ENCODE measurements at places on chromosomes 1 and 21. TPM values are rescaled to one million over a fixed set of nuclear protein-coding genes. Genes with fewer than 3 reads are reported as not detected.

The PNRC2 gene
- 209 TPM for polyA plus RNA-seq

The ARMH1 gene
- polyA plus RNA-seq: 7.3 TPM

The HSPA6 gene
- polyA plus RNA-seq: 0.35 TPM

The CACNA1S gene
- 0.53 TPM for polyA plus RNA-seq

The MAP3K21 gene
- 36.6 TPM for polyA plus RNA-seq

Data from left kidney (tissue), 8 donors.